Right lung (tissue), 10 donors: ENCODE measurements at places on chromosomes 7 and 10. TPM values are rescaled to one million over a fixed set of nuclear protein-coding genes. Genes with fewer than 3 reads are reported as not detected.

SNCG gene
- 4.4 TPM for polyA plus RNA-seq

- DNase-seq, result no peak
Measured at GRCh38 chr10:96501985-96502384, 11.7 kb downstream of the TLL2 start.

DNA sequence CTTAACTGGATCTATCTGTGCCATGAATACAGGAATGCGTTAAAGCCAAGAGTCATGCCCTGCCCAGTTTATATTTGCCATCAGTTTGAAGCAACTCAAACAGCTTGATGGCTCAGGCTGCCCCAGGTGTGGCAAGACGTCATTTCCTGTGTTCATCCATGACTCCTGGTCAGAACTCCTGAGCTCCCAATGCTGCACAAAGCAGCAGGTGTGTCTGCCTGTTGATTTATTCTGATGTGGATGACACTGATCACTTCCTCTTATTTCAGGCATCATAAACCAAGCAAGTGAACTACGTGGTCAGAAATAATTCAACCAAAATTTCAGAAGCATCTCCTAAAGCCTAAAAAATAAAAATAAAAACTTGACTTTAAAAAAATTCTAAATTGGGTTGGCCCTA, 68.5 kb downstream of the EZH2 start:
- no peak for DNase-seq

LRRC4 gene
- 15.2 TPM for polyA plus RNA-seq

DNA sequence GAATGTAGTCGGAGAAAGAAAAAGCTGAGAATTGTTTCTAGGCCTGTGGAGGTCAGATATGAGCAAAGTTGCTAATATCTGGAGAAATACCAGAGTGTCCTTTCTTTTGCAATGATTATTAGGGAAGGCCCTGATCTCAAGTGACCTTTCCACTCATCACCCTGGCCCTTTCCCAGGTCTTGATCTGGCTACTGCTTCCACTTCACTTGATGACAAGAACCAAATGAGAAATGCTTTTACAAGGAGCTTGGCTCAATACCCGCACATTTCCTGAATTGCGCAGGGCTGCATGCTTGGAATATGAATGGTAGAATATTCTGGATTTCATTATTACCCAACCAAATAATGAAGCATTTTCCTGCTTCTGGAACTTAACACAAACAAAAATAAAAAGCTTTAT, 104.6 kb downstream of the ITGB8 start:
- no peak for DNase-seq

GRCh38 chr7:51240868-51241267, 75.7 kb downstream of the COBL start:
- no peak for DNase-seq

RHOBTB1 gene
- 46.4 TPM for polyA plus RNA-seq

ANK3 gene
- polyA plus RNA-seq, result 35.1 TPM

GRCh38 chr7:154598864-154599263, 404.1 kb downstream of the PAXIP1 start:
- no peak for DNase-seq

DNA sequence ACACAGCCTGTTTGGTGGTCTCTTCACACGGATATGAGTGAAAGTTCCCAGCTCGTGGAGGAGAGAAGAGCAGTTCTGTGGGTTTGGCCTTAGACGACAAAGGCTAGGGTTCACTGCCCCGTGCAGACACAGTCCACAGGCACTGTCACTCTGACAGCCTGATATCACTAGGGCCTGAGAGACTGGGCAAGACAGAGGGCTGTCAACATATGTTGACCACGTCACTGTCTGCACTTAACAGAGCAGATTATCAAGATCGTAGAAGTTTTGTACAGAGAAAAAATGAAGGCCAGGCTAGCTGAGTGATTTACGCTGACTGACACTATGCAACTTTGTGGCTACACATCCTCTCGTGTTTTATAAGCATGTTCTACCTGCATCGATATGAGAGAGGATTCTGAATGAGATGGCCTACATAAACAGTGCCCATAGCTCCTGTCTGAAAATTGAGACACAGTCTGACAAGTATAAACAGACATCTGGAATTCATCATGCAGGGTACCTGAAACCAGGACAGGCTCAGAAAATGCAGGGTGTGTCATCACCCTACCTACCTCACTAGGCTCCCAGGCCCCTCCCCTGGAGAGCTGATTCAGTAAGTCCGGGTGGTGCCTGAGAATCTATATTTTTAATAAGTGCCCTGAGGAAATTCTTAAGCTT, 120.0 kb downstream of the SGMS1 start:
- DNase-seq, result no peak

- no peak for DNase-seq
Measured at GRCh38 chr10:35386594-35387174, 50.4 kb downstream of the CCNY start.

- no peak for DNase-seq
Measured at GRCh38 chr10:1978584-1978983, 241.3 kb upstream of the ADARB2 start.

CYP3A4 gene
- 0.30 TPM for polyA plus RNA-seq
